ENCODE measurements at places on chromosomes 13 and 19. TPM values are rescaled to one million over a fixed set of nuclear protein-coding genes. Genes with fewer than 3 reads are reported as not detected.
A peak's percentile ranks its signal among the peaks of the same experiment; 100 is the strongest.

Gene IL12RB1
- 0.29 TPM for total RNA-seq

Gene RB1
- total RNA-seq = 29.8 TPM

DNA sequence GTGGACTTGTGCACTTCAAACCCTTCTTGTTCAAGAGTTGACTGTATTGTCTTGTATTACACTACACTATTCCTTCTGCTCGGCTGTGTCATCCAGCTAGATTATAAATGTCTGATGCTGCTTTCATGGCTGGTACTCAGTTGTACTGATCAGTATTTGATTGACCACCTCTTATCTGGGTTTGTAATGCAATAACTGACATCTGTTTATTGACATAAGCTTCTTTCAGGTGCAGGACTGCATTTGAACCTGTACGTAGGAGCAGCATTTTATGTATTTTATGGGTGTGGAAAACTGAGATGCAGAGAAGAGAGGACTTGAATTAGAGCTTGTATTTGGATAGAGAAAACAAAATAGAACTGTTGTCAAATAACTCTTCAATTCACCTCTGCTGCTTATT is 309.2 kb downstream of the FGF9 start:
- no peak for DNase-seq
- no peak overlapping the region for H3K4me3 ChIP-seq
- no peaks in the 10 kb centered on the region for H3K4me1 ChIP-seq

DNA sequence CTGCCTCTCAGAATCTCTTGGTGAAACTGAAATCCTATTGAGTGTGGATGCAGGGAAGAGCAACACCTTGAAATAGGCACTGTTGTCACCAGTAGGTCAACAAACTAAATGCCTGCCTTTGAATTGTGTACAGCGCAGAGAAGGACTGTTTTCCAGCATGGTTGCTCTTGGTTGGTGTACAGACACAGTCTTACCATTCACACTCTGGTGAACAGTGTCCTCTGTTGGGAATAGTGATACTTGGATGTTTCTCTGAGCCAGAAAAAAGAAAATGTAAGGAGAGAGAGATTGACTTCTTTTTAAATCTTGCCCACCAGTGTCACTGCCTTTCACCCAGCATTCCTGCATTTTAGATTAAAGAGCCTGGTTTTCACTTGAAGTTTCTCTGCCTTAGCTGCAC is 179.7 kb downstream of the STK24 start:
- no peak overlapping the region for H3K4me3 ChIP-seq
- H3K27ac ChIP-seq = no peak overlapping the region
- H3K27me3 ChIP-seq = no peaks in the 10 kb centered on the region
- peaks cover 22% of the 10 kb centered on the region for H3K36me3 ChIP-seq
- H3K4me1 ChIP-seq = peaks cover 4% of the 10 kb centered on the region
- DNase-seq = peak; percentile 91

DNA sequence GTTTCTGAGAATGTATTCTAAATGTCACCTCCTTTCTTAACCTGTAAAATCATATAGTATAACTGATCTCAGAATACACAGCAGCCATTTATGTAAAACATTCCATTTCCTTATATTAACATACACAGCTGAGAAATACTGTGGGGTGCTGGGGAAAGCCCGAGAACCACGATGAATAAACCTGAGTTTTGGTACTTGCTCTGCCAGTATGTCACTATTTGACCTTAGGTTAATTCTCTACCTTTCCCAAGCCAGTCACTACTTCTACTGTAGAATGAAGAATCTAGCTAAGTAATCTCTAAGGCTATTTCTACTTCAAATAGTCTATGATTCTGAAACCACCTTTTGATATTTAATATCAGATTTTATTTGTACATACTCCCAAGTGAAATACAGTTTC is 173.7 kb downstream of the TBC1D4 start:
- peak; percentile 61 for DNase-seq
- peaks cover 16% of the 10 kb centered on the region for H3K36me3 ChIP-seq
- H3K27ac ChIP-seq = no peak overlapping the region
- peaks cover 6% of the 10 kb centered on the region for H3K4me1 ChIP-seq
- H3K27me3 ChIP-seq = no peaks in the 10 kb centered on the region

Gene POU2F2
- under 0.01 TPM for total RNA-seq
